ENCODE measurements at places on chromosomes 5 and 9.

GRCh38 chr5:43068037-43068436, 27.9 kb upstream of the ANXA2R start:
- peaks cover 15% of the 10 kb centered on the region for H3K36me3 ChIP-seq
- peaks cover 26% of the 10 kb centered on the region for H3K4me1 ChIP-seq
- peak overlapping the region; percentile 87 for H3K4me3 ChIP-seq

GRCh38 chr5:174376726-174377373, 331.3 kb downstream of the NSG2 start:
- H3K27me3 ChIP-seq: no peaks in the 10 kb centered on the region
- H3K27ac ChIP-seq: no peak overlapping the region
- H3K36me3 ChIP-seq: no peaks in the 10 kb centered on the region
- no peaks in the 10 kb centered on the region for H3K4me1 ChIP-seq
- H3K4me3 ChIP-seq: no peak overlapping the region
- DNase-seq: no peak

DNA sequence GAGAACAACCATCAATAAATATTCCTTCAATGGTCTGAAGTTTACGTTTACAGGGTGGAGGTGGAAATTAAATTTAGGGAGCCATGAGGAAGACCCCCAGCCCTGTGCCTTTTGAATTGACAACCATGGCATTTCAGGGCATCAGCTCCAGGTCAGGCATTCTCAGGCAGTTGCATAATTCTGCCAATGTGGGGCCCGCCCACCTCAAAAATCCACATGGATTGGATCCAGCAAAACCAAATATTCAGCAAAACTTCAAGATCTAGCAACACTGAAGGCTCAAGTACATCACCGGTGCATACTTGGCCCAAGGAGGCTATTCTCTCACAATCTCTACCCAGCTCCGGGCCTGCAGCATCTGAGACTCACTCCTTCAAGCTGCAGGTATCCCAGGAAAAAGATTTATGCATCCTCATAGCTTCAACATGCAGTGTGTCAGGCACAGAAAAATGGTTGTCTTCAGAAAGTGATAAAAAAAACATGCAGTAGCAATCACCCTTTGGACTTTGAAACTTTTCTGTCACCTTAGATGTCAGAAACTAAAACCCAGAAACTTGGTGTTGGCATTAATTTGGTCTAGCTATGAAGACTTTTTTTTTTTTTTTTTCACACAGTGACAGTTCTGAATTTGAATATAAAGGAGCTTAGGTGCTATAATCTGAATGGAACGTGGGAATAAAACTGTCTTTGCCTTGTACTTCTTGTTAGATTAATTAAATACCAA, 21.4 kb upstream of the ANXA2R start:
- H3K36me3 ChIP-seq: peaks cover 6% of the 10 kb centered on the region
- H3K27me3 ChIP-seq: no peaks in the 10 kb centered on the region
- H3K4me3 ChIP-seq: no peak overlapping the region
- no peak overlapping the region for H3K27ac ChIP-seq
- no peak for DNase-seq

GRCh38 chr5:3590967-3591900, 4.4 kb upstream of the IRX1 start:
- peak; percentile 26 for DNase-seq
- H3K27me3 ChIP-seq: peaks cover 91% of the 10 kb centered on the region
- H3K4me3 ChIP-seq: peak overlapping the region; percentile 63

GRCh38 chr9:7790022-7790818, 9.4 kb downstream of the DMAC1 start:
- peaks cover 30% of the 10 kb centered on the region for H3K36me3 ChIP-seq
- H3K27ac ChIP-seq: no peak overlapping the region
- no peaks in the 10 kb centered on the region for H3K27me3 ChIP-seq
- DNase-seq: no peak
- no peaks in the 10 kb centered on the region for H3K4me1 ChIP-seq
